ENCODE measurements at places on chromosomes 3 and 15.

- DNase-seq, result no peak
These were observed 258.3 kb downstream of the RYR3 start for GRCh38 chr15:33569036-33569435.

DNA sequence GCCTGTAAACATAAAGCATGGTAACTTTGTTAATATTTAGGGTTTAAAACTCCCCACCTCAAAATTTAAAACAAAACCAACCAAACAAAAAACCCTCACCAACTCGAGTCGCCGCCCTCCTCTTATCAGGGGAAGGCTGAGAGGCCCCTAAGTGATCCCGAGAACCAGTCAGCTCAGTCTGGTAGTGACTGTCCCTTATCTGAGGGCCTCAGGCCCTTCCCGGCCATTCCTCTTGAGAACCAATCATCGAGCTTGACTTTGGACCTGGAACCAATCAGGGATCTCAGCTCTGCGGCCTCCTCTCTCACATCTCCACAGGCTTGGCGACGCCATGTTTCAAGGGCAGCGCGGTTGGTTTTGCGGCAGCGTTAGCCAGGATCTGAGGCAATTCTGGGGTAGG lies at the start of gene TERB2:
Gene TERB2 (plus strand): TSS at position 300 of the 400 bp plus-strand sequence. CDS start 32 bp downstream, at position 332.
- no peak for DNase-seq

- DNase-seq, result no peak
These were observed 7.4 kb upstream of the FGF7 start for GRCh38 chr15:49415638-49416037.

GRCh38 chr15:21260966-21261395 lies 179.3 kb downstream of the POTEB3 start:
- no peak for DNase-seq

- DNase-seq, result no peak
These were observed 109.5 kb upstream of the KCNAB1 start for GRCh38 chr3:156010829-156011228.

GRCh38 chr15:65612616-65612946 lies 1.6 kb upstream of the INTS14 start:
- no peak for DNase-seq

- DNase-seq, result no peak
These were observed 17.7 kb downstream of the MRPL3 start for GRCh38 chr3:131485119-131485518.

- DNase-seq, result no peak
These were observed 34.4 kb downstream of the PRKCI start for GRCh38 chr3:170256597-170256996.

- no peak for DNase-seq
These were observed 263.3 kb downstream of the NEK10 start for GRCh38 chr3:27105904-27106303.

- no peak for DNase-seq
These were observed 145.1 kb downstream of the GHSR start for GRCh38 chr3:172303181-172303580.

GRCh38 chr3:131708241-131708640 lies 205.5 kb upstream of the MRPL3 start:
- no peak for DNase-seq

GRCh38 chr15:77895742-77896141 lies 181.8 kb downstream of the TBC1D2B start:
- no peak for DNase-seq

GRCh38 chr15:62756326-62756994 lies 286.1 kb upstream of the TPM1 start:
- DNase-seq, result no peak

DNA sequence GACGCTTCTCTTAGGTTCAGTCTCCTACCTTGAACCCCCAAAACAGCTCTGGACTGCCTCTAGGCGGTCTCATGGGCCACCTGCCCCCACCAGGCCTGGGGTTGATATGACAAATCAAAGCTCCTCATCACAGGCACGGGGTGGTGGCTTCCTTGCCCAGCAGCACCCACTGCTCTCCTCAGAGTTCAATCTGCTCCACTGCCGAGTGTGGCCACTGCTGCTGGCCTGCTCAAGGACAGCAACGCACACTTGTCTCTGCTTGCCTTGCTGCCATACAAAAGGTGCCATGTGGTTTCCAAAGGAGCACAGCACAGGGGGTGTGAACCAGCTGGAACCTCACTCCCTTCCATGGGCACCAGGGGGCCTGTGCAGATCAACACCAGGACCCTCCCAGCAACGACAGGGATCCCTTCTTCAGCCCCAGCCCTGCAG lies 10.2 kb downstream of the KBTBD13 start:
- no peak for DNase-seq

DNA sequence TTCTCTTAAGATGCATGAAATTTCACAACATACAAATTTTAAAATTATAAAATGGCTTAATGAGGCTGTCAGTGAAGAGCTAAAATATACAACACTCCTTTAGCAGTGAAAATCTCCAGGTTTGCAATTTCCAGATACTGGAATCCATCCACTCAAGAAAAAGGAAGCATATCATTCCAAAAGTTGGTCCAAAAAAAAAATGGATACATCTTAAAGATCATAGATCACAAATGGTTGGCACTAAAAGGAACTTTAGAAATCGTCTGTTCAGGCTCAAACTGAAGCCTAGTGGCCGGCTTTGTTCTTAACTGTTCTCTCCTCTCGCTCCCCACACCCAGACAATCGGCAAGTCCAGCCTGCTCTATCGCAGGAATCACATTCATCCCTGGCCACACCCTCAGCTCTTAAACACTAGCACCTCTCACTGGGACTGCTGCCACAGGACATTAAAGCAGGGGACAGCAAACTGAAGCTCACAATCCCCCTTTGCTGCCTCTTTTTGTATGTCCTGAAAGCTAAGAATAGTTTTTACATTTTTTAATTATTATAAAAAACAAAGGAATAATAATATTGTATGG lies 130.3 kb upstream of the CDIN1 start:
- DNase-seq, result no peak

DNA sequence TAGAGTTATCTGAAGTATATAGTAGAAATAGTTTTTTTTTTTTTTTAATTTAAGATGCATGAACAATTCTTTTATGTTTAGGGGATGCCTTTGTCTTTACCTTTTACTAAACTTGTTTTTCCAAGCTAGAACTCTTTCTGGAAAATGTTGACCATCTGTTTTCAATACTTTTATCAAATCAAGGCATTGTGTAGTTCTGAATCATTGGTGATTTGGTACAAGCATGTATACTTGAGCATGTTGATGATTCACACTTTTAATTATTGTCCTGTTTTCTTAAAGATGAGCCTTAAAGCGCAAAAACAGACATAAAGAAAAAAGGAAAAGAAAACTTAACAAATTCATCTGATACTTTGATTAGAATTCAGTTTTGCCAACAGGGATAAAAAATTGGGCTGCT lies 28.3 kb downstream of the PDCD6IP start:
- DNase-seq, result no peak

DNA sequence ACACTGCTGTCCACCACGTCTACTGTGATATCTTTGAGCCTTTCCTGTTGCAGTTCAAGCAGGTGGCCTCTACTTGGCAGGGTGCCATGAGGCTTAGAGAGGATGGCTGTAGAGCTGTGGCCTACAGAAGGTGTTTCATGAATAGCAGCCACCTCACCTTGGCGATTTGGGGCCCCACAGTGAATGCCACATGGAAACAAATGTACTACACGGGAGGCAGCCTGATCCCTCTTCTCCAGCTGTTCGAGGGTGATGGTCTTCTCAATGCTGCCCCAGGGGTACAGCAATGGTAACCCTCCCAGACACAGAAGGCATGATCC lies 70.7 kb downstream of the FAM43A start:
- DNase-seq, result no peak

GRCh38 chr15:92444631-92445030 lies 51.0 kb downstream of the ST8SIA2 start:
- DNase-seq, result no peak

GRCh38 chr3:160765211-160765610 lies 9.2 kb downstream of the PPM1L start:
- no peak for DNase-seq

DNA sequence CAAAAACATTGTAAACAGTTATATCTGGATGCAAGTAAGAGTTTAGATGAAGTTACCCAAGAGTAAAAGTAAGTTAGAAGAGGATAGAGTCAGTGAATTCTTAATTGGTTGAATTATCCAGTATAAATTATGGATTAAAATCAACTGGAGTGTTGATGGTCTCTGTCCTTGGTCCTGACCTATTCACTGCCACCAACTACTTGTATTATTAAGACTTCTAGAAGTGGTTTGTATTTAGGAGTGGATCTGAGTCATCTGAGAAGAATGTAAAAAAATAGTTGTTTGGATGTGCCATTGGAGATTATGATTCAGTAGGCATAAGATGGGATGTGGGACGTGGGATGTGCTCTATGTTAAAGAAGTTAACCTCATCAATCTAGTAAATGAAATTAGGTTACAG lies 86.4 kb downstream of the SYNPR start:
- no peak for DNase-seq

DNA sequence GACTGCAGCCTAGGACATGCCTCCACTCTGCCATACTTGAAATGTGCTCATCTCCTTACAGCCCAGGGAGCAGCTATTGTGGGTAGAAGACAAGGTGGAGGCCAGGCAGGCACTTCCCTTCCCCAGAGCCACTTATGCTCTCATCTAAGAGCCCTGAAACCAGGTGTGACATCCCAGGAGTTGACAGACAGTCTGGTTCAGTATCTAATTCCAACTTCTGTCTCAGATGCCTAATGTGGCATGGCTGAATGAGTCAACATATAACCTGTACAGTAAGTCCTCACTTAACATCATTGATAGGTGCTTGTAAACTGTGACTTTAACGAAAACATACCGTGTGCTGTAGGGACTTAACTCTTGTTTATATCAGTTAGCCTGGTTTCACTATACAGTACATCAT lies 1.2 kb upstream of the CAPN3 start:
- DNase-seq, result no peak

DNA sequence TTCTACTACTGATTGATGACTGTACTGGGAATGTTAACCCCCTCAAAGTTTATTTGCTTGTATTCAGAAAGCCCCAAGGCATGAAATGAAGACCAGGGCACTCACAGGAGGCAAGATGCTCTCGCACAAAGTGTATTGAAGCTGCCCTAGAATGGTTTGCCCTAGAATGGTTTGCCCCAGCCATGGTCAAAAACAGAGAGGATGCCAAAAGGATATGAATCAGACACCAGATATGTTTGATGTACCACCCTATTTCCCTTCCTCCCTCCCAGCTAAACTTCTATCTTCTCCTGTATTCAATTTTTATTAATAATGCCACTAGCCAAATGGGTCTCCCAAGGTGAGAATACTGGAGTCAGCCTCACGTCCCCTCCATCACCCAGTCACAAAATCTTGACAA lies 101.3 kb downstream of the TMCO5A start:
- DNase-seq, result no peak

- no peak for DNase-seq
These were observed 270.0 kb downstream of the GOLGA6L6 start for GRCh38 chr15:20271647-20272046.

GRCh38 chr15:90686435-90687218 lies 30.5 kb upstream of the BLM start:
- DNase-seq, result no peak

GRCh38 chr3:119810018-119810435 lies 28.1 kb downstream of the NR1I2 start:
- DNase-seq, result peak; percentile 57
